ENCODE measurements at places on chromosomes 11 and 22.

GRCh38 chr22:38733329-38733723, 22.5 kb downstream of the SUN2 start:
- DNase-seq: no peak

DNA sequence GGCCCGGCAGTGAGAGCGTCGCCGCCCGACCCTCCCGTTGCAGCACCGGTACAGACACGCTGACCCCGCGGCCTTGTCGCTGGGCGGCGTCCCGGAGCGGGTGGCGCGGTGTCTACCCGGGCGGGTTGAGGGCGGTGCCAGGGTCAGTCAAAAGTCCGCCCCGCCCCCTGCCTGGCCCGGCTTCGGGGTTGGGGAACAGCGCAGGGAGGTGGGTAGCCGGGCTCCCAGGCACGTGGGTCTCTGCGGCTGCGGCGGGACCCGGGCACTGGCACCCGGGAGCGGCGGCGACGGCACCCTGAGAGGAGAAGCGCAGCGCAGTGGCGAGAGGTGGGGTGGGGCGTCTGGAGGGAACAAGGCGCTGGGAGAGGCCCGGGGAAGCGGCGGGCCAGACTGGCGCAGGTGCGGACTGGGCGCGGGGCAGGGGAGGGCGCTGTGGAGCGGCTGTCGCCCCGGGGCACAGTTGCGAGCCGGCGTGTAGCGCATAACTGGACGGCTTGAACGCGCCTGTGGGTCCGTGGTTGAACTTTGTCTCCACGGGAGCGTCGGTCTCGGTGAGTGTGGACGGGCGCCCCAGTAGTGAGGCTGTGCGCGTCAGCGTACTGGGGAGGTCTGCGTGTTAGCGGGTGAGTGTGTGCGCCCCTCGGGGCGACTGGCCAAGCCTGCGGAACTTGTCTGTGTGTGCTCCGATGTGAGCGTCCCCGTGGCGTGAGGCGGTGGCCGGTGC, at the start of gene P2RY2:
Gene P2RY2, plus strand, starts transcription at position 176 of the 724 bp plus-strand sequence. CDS start 15,879 bp downstream, outside the sequence.
- no peak for DNase-seq

DNA sequence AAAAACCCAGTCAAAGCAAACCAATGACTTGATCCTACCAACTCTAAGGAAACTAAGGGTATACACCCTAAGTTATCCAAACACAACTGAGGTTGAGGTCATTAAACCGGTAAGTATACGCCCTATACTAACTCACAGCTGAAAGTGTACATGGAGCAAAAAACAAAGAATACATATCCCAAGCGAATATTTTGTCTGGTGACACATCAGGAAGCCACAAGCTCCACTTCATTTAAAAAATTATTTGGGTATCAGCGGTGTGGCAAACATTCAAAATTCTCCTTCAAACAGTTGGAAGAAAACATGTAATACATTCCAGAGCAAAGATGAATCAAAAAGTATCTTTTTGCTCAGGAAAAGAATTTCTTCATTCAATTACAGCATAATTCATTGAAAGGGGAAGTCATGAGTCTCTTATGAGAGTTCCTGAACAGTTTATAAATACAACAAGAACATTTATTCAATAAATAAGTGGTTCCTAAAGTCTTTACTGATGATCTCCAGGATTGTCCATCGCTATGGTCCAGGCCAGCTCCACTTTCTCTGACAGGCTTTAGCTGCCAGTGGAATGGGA, 4.5 kb upstream of the JAML start:
- no peak for DNase-seq

- no peak for DNase-seq
Measured at GRCh38 chr11:82216927-82217570, 516.6 kb downstream of the FAM181B start.

DNA sequence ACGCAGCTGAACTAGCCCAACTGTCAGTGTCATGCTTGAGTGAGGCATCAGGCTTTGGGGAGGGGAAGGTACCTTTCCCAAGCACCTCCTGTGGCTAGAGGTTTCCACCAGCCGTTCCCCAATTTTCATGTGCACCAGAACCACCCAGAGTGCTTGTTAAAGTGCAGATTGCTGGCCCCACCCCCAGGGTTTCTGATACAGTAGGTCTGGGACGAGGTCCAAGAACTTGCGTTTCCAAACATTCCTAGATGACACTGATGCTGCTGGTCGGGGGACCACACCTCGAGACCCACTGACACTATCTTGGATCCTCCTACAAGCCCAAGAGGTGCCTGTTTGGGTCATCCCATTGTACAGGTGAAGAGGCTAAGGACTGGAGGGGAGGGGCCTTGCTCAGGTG, 59.8 kb downstream of the PDE2A start:
- DNase-seq: no peak

DNA sequence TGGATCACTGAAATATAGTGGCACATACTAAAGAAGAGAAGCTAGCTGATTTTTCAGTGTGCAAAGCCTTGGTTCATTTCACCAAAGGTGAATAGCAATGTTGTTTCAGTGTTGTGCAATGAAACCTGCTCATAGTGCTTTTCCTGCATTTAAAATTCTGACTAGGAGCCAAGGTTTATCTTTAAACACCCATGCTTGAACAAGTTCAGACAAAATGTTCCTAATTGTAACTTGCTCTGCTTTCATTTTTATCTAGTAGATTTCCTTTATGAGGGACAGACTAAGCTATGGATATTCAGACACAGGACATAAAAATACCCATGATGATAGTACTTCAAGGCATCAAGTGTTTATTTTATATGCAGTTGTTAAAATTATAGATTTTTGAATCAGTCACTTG, 47.7 kb downstream of the BBOX1 start:
- DNase-seq: no peak

GRCh38 chr22:29308148-29308790, 1.8 kb downstream of the GAS2L1 start:
- DNase-seq: no peak

- no peak for DNase-seq
Measured at GRCh38 chr22:45254388-45254787, 13.7 kb upstream of the KIAA0930 start.

DNA sequence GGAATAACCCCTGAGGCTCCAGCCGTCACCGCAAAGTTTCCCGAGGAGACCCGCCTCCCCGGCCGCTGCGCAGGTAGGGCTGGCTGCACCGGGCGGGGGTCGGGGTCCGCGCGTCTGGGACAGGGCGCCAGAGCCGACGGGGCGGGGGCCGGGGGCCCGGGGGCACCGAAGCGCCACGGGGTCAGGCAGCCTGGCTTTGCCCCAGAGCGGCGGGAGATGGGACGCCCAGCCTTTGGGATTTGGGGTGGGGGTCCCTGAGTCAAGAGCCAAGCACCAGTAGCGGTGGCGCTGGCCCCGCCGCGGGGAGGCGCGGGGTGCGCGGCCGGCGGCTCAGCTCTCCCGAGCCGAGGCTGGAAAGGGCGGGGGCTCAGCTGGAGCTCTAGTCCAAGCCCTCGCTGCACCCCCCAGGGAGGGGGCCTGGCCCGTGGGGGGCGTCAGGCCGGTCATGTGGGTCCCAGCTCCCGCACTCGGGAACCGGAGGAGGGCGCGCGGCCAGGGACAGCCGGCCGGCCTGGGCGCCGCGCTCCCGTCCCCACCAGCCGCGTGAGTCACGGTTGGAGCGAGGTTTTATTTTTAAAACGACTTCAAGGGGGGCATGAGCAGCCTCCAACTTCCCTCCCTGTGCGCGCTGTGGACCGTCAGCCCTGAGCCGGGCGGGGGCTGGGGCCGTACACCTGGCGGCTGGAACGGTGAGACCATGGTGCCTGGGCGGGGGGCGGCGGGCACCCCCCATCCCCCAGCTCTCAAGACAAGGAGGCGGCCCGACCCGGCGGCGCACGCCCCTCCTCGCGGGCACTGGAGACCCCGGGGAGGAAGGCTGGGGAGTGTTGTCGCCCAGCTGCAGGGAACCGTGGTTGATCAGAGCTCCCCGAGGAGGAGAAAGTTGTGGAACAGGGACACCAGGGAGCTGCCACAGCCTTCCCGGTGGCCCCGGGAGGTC, 626 bp downstream of the FLRT1 start:
- DNase-seq: no peak

GRCh38 chr22:27885977-27886842, 32.8 kb downstream of the PITPNB start:
- no peak for DNase-seq

DNA sequence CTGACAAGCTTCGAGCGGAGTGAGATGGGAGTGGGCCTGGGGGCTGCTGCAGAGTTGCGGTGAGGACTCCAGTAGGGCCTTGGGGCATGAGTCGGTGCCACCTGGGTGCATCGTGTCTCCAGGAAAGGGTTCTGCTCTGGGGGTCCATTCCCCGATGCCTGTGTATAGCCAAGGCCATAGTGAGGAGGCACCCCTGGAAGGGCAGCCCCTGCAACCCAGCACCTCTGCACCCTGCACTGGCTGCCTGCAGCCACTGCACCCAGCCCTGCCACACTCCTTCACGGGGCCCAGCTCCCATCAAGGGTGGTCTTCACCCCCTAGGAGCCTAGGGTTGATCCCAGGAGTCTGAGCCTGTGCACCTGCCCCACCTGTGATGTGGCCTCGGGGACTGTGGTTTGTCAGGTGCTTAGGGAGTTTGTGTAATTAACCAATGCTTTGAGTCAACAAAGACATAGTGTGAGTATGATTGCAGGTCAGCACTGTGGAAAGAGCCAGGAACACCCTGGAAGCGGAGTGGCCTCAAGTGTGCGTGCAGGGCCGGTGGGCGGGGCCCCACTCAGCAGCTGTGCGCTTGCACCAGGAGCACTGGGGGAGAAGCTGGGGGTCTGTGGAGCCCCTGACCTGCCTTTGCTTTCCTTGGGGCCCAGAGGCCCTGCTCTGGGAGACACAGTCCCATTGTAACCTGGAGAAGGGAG, 1299.3 kb downstream of the BRD1 start:
- DNase-seq: no peak

DNA sequence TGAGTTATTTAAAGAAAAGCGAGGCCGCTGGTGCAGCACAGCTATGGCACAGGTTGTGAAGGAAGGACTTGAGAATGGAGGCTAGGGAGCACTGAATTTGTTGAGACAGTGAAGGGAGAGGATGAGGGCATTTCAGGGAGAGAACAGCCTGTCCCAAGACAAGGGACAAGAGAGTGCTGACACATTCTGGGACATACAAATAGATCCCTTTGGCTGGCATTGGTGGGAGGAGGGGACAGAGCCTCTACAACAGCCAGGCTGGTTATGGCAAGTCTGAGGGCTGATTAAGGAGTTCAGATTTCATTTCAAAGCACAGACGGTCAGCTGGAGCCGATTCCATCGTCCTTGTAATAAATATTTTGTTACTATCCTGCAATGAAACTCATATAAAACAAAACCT, 1.7 kb upstream of the SLC29A2 start:
- no peak for DNase-seq

- DNase-seq: no peak
Measured at GRCh38 chr22:42548597-42549330, 5.0 kb upstream of the SERHL2 start.

DNA sequence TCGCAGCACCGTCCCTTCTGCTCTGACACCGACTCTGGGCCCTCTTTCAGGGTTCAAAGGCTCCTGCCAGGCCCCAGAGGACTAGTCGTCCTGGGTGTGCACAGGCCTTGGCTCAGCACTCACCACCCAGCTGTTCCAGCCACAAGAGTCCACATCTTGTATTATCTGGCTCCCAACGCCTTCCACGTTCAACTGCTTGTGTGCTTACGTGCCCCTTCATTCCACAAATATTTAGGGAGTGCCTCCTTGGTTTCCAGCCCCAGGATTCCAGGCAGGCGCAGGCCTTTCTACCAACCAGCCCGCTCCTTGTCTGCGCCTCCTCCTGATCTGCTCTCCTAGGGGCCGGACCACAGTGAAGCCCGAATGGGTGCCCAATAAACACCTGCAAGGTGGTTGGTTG, 70.9 kb downstream of the SCUBE1 start:
- no peak for DNase-seq

DNA sequence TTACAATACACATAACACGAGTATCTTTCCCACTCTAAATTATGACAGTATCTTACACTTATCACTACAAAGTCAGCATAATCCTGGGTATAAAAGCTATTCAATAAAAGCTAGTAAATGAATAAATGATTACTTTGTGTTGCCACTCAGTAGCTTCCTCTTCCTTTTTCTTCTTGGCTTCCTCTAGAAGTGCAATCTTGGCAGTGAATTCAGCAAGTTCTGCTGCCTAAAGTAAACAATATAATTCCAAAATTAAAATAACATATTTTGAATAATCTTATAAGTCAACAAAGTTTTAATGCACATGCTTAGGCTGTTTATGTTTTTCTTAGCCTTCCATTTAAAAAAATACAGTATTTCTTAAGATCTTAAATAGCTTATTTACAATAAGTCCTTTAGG, 60.4 kb downstream of the RDX start:
- no peak for DNase-seq

- DNase-seq: no peak
Measured at GRCh38 chr11:121291896-121292494, 576 bp upstream of the SC5D start.

GRCh38 chr22:28034760-28035401, 115.8 kb upstream of the PITPNB start:
- DNase-seq: peak; percentile 58

- no peak for DNase-seq
Measured at GRCh38 chr11:29243616-29244015, 773.2 kb downstream of the KCNA4 start.

DNA sequence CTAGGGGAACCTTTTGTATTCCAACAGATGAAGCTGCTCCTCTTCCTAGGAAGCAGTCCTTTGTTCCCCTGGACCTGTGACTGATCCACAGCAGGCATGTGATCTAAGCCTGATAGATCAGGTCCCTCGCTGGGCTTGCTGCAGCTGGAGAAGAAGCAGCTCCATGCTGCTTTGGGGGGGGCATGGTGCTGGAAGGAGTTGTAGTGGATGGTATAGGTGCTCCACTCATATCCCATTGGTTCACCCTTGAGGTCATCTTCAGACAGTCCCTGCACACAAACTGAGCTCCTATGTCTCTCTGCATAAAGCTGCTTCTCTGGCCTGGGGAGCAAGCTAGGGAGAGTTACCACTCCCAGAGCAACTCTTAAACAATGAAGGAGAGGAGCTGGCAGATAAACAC, 9.5 kb upstream of the RIC3 start:
- DNase-seq: no peak

- DNase-seq: no peak
Measured at GRCh38 chr22:22159384-22159783, 85.2 kb upstream of the VPREB1 start.

GRCh38 chr11:82754410-82754809, 20.7 kb upstream of the FAM181B start:
- DNase-seq: no peak

- no peak for DNase-seq
Measured at GRCh38 chr11:109133159-109133558, 288.8 kb upstream of the C11orf87 start.

- DNase-seq: no peak
Measured at GRCh38 chr11:124669193-124669592, 4.3 kb downstream of the SIAE start.

GRCh38 chr11:96465512-96465911, 75.7 kb downstream of the JRKL start:
- DNase-seq: no peak

GRCh38 chr11:3946455-3947017, 91.1 kb downstream of the STIM1 start:
- DNase-seq: no peak

All from skeletal muscle cell (primary cell).